ENCODE measurements at places on chromosomes 16 and 17.

DNA sequence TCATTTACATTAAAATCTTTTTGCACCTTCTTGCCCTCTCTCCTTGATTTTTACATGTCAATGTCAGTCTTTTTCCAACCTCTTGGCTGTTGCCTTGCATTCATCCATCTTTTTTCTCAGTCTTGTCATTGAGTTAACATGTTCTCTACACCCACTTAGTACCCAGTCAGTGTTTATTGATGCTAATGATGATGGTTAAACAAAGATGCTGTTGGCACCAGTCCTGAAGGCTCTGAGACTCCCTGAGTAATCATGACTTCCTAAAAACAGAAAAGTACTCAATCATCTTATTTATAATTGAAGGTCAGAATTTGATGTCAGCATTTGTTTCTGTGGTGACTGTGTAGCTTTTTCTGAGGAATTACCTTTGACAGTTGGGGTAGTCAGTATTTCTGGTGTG is 104.5 kb downstream of the NLK start:
- no peak for DNase-seq

DNA sequence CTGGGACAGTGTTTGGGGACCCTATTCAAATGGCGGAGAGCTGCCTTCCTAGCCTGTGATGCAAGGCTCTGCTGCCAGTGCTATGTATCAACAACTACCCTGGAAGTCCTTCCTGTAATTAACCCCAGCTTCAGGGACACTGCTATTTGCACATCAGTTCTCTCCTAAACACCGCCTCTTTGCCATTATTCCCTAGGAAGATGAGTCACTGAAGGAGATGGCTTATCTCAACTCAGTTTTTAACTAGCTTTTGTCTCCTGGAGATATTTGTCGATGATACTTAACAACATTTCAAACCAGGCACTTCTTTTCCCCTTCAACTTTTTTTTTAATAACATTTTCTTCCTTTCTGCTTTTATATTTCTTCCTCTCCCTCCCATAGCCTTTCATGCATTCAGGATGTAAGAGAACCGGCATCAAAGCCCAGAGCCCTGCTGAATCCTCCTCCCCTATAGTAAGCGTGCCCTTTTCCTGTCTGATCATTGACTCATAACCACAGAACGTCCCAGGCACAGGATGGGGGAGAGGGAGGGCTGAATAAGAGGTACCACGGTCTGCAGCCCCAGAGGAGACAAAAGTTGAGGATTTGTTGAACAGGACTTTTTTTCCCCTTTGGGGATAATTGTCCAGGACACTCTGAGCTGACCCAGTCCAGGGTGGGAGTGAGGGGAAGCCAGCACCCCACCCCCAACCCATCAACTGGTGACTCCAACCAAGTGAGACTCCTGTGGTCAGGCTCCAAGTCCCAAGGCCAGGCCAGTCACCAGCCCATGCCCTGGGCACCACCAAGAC is 387.8 kb upstream of the SALL1 start:
- DNase-seq, result no peak

GRCh38 chr17:39659279-39660010 is 5.7 kb upstream of the TCAP start:
- no peak for DNase-seq

DNA sequence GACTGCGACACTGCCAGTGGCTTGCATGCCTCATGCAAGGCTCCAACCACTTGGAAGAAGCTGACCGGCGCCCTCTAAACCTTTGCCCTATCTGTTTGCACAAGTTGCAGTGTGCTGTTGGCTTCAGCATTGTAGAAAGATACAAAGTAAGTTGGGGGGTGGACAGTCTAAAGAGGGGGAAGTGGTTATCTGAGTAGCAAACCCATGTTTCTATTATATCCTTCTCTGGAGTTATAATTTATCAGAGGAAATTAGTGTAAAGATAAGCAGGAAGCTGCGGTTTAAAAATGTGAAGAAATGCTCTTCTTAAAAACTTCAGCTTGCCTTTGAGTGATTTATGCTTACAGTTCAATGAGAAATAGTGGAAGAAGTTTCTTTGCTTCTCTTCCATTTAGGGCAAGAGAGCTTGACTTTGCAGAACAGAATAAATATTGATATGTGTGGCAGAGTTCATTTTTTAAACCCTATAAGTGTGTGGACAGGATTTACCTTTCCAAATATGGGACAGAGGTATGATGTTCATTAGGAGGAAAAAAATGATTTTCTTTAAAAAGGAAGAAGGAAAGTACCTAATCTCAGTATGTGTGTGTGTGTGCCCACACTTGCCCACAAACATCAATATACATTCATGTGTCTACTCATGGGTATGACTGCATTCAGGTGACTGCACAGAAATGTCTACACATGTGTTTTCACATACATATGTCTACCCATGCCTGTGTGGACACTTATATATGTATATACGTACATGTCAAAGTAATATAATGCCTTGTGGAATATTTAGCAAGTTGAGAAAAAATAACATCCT is 8.1 kb downstream of the AMZ2 start:
- DNase-seq, result no peak

DNA sequence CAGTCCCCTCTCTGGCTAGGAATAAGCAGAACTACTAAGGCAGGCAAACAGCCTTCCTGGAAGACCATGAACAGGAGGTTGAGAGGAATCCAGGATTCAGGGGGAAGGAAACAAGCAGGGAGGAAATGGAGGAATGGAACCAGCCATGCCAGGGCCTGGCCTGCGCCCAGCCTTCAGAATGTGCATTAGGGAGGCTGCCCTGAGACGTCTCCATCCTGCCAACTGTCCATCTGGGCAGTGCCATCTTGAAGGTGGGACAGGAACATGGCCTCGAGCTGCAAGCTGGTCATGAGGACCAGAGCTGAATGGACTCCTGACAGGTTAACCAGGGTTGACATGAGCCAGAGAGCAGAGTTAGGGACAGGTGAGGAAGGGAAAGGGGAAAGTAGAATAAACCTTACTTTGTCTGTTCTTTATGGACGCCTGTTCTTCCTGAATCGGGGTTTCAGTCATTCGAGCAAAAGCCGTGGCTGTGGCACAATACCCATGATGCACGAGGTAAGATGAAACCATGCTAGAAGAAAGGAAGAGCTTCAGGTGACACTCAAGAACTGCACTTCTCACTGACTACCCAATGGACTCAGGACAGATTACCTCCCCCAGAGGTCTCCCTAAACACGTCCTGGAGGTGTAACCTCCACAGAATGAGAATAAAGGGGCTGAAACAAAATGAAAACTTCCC is 12.1 kb upstream of the GFOD2 start:
- DNase-seq, result no peak

DNA sequence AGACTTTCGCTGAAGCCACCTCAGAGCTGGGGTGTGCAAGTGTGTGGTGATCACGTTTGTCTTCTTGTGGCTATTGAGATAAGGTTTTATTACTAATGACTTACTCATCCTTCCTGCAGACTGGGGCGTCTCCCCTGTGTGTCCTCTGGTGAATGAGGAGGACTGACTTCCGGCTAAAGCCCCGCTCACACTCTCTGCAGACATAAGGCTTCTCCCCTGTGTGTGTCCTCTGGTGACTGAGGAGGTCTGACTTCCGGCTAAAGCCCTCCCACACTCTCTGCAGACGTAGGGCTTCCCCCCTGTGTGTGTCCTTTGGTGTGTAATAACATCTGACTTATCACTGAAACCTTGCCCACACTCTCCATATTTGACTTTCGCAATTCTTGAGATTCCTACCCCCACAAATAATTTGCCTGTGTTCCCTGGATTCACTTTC is 19.4 kb downstream of the PRDM7 start:
- no peak for DNase-seq

DNA sequence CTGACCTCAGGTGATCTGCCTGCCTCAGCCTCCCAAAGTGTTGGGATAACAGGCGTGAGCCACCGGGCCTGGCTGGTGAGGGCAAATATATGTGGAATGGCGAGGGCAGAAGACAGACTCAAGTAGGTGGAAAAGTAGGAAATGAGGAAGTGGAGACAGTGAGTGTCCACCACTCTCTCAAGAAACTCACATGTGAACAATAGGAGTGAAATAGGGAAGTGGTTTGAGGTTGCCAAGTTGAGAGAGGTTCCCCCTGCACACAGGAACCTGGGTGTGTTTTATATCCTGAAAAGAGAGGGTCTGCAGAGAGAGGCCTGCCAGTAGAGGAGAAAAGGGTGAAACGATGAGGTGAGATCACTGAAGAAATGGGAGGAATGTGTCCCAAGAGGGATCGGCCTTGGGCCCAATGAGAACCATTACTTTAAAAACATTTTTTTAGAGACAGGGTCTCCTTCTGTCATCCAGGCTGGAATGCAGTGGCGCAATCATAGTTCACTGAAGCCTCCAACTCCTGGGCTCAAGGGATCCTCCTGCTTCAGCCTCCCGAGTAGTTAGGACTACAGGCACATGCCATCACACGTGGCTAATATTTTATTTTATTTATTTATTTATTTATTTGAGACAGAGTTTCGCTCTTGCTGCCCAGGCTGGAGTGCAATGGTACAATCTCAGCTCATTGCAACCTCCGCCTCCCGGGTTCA is 17.1 kb upstream of the CORO1A start:
- DNase-seq, result no peak

DNA sequence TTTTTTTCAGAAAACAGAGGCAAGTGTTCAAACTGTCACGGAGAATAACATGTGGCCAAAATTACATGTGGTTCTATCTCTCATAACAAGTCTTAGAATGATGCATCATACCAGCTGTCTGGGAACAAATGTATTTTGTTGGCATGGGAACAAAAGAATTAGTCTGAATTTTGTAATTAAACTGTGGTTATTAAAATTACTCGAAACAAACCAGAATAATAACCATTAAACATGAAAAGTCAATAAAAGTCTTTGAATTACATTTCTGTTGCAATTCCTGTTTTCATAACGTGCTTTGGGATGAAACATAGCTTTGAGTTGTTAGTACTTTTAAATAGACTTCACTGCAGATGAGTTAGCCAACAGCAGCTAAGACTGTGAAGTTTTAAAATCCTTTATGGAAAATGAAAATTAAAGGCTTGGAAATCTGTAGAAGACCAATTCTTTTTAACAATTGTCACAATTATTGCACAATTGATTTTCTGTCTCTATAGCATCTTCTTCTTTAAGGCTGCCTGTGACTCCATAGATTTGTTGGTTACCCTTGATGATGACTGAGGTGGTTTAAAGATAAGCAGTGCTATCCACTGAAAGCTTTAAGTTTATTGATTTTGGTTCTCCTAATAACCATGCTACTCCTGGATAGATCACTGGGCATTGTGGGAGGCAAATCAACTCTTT is 117.9 kb upstream of the AXIN2 start:
- no peak for DNase-seq

DNA sequence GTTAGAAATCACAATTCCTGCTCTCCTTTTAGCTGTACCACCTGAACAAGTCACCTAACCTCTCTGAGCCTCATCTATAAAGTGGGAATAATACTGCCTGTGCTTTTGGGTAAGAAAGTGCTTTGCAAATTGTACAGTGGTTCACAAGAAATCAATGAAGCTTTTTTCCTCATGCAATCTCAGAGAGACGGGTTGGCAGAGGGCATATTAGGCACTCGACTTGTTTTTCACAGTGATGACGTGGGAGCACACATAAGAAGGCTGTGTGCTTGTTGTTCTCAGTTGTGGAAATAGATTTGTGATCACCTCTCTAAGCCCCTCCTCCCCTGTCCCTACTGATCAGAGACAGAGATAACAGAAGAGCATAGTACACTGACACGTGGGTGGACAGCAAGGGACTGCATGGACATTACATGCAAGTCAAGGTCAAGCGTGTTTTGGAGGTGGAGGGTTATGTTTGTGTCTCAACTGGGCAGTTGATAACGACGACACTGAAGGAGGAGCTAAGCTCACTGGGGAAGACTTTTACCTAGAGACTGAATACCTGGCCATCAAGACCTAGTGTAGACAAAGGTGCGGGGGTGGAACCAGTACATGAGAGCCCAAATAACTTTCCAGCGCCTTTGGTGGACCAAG is 1.7 kb upstream of the GPT2 start:
- no peak for DNase-seq

DNA sequence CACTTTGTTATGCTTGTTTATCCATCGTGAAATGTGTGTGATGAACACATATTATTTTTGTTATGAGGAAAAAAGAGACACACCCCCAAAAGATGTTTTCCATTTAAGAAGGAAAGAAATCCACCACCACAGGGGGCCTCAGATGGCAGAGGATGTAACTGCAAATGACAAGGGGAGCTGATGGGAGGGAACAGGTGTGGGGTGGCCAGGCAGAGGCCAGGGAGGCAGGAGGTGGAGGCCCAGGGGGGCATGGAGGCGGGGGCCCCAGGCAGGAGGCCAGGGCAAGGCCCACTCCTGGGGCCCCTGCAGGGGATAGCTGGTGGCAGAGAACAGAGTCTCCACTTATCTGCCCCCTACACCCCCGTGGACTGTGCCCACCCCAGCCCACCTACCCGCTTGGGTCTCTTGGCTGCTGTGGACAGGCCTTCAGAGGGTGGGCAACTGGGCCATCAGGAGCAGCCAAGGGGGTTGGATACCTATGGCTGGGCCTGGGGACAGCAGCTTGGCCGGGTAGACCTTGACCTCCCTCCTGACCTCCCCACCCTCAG is 28.0 kb downstream of the PPL start:
- DNase-seq, result no peak

DNA sequence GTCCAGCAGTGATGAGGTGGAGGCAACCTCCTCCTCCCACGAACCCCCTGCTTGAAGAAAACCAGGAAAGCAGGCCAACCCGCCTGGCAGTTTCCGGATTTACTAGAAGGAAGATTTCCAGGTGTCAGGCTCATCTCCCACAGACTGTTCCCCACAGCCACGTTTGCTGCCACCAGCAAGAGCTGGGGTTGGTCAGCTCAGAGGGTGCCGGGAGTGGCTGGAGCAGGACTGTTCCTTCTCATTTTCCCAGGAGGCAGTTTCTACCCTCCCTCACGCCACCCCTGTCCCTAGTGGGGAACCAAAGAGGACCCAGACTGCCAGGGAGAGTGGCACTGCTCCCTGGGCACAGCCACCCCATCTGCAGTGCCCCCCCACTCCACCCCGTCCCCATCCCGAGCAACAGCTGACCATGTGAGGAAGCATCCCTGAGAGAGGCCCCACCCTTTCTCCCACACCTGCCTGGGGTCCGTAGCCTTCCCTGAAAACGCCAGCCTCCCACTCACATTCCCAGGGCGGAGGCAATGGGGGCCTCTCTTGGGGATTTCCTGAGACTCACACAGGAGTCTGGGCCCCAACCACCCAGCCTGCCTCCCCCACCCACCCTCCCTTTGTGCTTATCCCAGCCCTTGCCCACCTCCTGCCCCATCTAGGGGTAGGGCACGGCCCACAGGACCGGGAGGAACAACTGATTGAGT is 5.9 kb downstream of the KRT17 start:
- DNase-seq, result no peak

GRCh38 chr16:46932802-46933201 is 40.7 kb downstream of the DNAJA2 start:
- no peak for DNase-seq

GRCh38 chr17:28159924-28160323 is 117.4 kb downstream of the NLK start:
- DNase-seq, result no peak

DNA sequence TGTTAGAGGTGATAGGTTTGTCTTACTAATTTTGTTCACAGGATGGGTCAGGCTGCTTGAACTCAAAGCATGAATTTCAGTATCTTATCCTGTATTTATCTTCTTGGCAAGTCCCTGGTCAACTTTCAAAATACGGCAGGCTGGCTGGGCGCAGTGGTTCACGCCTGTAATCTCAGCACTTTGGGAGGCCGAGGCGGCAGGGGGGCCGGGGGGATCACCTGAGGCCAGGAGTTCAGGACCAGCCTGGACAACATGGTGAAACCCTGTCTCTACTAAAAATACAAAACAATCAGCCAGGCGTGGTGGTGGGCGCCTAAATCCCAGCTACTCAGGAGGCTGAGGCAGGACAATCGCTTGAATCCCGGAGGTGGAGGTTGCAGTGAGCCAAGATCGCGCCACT is 25.0 kb upstream of the RSL1D1 start:
- DNase-seq, result no peak

GRCh38 chr16:4936181-4936990 is 562 bp downstream of the PPL start:
- DNase-seq, result no peak
